ENCODE measurements at places on chromosomes 6 and 20.

GRCh38 chr6:162157167-162157870 lies 570.2 kb downstream of the PRKN start:
- DNase-seq = no peak

GRCh38 chr6:93407186-93407585 lies 12.2 kb downstream of the EPHA7 start:
- peak; percentile 74 for DNase-seq

GRCh38 chr6:53361549-53362031 lies 12.8 kb upstream of the ELOVL5 start:
- DNase-seq = no peak

GRCh38 chr20:9109566-9109965 lies 40.7 kb downstream of the PLCB4 start:
- DNase-seq = no peak
